ENCODE measurements at places on chromosomes 7 and 10.
A peak's percentile ranks its signal among the peaks of the same experiment; 100 is the strongest.

DNA sequence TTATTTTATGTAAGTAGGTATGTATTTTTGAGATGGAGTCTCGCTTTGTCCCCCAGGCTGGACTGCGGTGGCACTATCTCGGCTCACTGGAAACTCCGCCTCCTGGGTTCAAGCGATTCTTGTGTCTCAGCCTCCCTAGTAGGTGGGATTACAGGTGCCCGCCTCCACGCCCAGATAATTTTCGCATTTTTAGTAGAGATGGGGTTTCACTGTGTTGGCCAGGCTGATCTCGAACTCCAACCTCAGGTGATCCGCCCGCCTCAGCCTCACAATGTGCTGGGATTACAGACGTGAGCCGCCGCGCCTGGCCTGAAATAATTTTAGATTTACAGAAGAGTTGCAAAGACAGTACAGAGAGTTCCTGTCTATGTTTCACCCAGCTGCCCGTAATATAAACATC is 37.5 kb downstream of the PFKFB3 start:
- DNase-seq: no peak

DNA sequence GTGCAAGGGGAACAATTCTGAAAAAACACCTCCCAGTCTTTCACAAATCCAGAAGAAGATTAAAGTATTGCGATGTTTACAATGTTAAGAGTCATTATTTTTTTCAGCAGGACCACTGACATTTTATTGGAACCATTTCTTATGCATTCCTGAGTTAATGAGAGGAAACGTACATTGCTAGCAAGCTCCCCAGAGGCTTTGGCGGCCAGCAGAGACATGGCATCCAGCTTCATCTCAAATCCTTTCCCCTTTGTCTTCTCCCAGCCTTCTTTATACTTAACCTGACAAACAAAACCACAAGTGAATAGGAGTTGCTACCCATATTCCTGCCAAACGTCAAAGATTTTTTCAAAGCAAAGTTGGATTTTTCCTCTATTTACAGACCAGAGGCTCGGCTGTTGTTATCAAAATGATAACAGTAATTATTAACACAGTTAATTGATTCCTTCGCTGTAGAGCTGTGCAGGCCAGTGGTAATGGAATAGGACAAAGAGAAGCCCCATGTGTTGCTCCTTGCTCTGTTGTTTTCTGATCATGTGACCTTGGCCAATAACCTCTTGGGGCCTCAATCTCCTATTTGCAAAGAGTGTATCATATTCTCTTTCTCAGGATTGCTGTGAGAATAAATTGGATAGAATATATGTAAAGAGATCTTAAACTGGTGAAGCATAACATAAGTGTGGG is 32.0 kb downstream of the NRAP start:
- DNase-seq: no peak

DNA sequence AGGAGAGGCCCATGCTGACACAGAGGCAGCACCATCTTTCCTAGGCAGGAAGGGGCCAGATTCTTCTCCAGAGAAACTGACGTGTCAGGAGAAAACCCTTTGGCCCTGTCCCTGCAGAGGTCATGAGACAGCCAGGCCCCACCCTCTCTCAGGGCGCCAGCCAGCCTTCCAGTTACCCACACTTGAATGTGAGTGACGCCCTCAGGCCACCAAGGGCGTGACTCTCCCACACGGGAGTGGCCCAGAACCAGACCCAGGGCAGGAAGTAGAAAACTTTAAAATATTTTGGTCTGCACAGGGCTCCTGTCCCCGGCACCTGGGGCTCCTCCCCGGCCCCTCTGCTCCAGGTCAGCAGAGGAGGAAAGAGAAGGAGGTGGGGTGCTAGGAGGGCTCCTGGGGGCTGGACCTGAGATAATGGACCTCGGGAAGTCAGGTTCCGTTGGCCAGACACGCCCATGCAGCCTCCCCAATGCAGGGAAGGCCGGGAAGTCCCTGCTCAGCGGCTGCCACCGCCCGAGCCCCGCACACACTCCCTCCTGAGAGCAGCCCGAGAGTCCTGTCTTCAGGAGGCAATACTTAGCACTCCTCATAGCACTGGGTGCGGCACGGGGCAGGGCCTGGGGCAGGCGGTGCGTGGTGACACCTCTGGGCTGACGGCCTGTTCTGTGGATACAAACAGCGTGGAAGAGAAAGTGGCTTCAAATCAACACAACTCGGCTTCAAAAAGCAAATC is 67.0 kb upstream of the CFAP46 start:
- no peak for DNase-seq

DNA sequence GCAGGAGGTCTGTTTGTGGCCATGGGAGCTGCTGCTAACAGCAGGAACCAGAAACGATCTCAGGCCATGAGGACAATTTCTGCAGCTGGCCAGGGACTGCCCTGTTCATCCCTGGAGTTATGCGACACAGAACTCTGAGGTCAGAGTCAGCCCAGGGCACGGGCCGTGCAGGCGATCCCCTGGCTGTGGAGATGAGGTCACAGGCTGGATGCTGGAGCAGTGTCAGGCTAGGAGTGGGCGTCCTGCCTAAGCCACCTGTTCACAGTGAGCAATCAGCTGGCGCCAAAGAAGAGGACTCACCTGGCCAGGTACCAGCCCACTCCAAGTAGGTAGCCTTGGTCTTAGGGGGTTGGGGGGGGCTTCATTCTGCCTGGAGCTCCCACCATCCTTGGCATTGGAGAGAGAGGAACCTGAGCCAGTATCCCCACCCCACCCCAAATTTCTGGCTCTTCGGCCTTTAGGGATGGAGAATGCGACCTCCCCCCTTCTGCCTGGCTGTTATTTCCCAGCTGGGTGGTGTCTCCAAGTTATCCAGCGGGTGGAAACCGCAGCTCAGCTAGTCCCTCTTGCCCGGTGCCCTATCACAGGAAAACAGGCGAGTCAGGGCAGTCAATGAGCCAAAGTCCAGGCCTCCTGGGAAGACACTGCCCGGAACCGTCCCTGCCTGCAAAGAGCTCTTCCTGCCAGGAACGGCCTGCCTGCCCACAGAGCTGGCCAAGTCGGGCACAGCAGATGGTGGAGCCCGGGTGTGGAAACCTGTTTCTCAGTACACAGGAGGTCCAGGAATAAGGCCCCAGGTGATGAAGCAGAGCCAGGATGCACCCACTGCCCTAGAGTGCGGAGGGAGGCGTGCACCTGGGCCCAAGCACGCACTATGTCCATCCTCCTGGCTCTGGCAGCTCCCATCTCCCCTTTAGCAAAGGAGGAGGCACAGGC is 1.8 kb upstream of the TTYH3 start:
- DNase-seq: no peak

GRCh38 chr10:96280859-96281258 is 9.5 kb upstream of the BLNK start:
- no peak for DNase-seq

DNA sequence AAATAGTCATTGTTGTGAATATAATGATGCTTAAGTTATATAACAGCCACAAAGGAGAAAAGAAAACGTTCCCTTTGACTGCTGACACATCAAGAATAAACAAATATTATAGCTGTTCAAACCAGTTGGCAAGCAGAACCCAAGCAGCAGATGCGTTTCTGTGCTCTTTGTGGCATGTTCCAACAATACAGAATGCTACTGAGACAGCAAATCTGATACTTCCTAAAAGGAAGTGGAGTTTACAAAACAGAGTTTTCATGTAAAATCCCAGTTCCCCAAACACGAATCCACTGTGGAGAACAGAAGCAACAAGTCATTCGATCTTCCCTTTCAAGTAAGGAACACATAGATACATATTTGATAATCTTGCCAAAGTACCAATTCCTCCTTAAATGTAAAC is 170.9 kb upstream of the ASAH2 start:
- no peak for DNase-seq

DNA sequence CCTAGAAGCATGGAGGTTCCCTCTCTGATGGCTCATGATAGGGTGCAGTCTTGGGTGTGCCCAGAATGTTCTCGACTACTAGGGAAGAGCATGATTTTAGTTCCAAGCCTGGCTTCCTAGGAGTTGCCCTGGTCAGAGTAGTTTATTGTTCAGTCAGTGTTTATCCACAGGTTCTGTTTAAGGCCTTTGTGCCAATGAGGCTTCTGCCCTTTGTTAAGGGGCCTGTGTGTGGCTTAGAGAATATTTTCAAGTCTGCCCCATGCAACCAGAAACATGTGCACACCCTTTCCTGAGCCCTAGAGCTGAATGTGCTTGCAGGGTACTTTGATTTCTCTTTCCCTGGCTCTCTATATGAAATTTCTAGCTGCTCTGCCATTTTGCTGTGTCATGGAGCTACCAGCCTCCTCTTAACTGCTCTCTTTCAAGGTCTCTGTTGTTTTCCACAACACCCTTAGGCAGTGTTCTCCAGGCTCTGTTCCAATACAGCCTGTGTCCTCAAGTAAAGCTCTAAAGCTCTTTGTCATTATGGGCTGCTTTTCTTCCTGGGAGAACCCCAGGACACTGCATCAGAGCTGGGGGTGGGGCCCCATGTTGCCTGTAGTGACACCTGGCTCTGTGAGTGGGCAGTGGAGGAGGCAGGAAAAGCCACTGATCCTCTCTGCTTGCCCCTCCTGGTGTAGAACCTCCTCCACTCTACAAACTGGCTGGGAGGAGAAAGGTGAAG is 34.1 kb upstream of the TSPAN33 start:
- no peak for DNase-seq

GRCh38 chr7:118312966-118313365 is 88.5 kb downstream of the ANKRD7 start:
- DNase-seq: peak; percentile 47

DNA sequence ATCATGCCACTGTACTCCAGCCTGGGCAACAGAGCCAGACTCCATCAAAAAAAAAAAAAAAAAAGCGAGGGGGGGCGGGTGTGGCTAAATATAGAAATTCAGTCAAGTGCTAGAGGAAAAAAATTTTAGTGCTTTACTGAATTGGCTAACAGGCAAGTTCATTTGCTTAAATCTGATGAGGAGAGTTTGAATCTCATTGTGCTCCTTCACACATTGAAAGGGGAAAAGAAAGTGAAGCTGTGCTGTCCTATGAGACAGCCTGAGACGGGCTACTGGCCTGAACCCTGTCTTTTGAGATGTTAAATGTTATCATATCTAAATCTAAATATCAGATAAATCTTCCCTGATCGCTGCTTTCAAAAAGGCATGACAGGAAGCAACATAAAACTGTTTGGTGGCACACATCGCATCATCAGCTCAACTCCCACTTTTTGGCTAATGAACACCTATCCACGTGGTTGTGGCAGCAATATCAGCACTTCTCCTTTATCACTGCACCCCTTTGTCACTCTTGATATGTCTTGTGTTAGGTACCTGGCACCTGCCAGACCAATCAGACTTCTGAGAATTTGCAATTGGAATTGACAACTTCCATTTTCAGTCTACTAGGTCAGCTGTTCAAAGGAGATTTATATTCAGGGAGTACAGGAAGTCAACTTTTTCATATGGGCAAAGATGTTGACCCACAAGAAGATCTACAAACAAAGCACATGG is 14.0 kb upstream of the IFIT1B start:
- no peak for DNase-seq

- DNase-seq: peak; percentile 3
Measured at GRCh38 chr10:3173171-3173878, 743 bp upstream of the PITRM1 start.

DNA sequence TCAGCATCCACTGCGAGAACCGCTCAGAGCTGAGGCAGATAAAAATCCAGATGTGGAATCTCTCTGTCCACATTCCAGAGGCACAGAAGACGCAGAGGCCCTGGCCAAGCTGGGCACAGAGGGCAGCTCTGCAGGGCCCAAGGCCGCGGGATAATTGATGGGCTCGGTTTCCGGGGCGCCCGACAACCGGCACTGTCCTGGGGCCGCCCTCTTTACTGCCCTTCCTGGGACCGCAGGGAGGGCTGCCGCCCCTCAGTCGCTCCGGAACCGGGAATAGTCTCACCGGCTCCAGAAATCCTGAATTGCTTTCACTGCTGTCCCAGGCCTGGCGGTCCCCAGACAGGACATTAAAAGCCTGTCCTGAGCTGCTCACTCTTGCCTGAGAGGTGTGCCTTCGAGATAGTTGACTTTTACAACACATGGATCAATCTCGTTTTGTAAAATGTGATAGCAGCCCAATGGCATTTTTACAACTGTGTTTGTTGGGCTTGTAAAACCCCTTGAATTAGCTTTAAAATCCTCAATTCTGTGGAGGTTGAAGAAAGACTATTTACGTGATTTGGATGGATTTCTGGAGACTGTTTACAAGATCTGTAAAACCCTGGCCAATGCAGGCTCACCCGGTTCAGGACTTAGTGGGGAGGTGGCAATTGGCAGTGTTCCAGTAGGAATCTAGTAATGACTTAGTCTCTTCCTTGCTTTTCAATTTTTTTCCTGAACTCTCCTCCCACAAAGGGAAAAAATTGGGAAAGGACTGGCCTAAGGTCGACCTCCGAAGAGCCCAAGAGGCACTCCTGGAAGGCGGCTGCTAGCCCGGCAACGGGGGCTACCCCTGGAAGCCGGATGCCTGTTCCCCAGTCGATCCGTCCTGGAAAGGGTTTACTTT is 1.4 kb upstream of the HOXA6 start:
- DNase-seq: no peak

- no peak for DNase-seq
Measured at GRCh38 chr10:26242706-26243350, 26.3 kb downstream of the GAD2 start.

DNA sequence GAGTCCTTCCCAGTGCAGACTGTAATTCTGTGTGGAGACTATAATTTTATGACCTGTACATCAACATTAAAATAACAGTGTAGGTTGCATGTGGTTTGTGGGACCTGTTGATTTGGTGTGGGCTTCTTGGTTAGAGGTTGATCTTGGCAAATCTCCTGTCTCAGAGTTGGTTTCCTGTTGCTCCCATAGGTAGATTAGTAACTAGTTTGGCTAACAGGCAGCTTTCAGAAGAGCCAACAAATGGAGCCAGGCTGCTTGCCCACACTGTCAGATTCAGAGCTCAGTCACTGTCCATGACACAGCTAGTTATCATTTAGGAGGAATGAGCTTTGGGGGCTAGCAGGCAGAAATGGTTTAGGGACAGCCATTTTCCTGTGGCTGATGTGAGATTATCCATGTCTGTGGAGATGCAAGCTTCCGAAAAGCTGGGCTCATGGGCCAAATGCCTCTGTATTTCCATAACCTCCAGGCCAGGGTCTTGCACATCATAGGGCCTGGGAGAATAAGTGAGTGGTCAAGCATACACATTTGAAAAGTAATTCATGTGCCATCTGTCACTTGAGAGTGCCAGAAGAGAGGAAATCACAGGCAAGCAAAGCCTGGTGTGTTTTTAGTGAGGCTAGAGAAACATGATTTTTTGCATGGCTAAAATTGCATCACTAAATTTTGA is 33.4 kb downstream of the CCM2 start:
- peak; percentile 36 for DNase-seq

GRCh38 chr10:17227367-17228090 is 512 bp upstream of the VIM start:
- peak; percentile 42 for DNase-seq
